NCI-H2171 treated with DMSO at 0.1 percent for 48 hours (cell line): ENCODE measurements at places on chromosomes 12 and 14.

GRCh38 chr12:40762072-40762471 is 69.8 kb downstream of the CNTN1 start:
- no peak for DNase-seq

- DNase-seq: no peak
Observed at GRCh38 chr12:4386801-4387200, 7.3 kb upstream of the FGF23 start.

DNA sequence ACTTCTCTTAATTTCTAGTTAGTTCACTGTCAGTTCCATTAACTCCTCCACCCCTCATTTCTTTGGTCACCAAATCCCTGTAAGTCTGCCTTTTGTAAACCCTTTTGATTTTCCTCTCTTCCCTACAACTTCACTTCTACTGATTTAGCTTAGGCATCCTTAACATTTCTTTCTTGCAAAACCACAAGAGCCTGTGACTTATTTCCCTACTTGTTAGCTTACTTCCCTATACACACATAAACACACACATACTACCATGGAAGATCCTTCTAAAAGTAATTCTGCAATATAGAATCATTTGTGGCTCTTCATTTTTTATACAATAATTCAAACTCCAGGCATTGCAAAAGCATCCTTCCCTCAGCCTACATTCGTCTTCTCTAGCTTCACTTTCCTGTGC is 494.3 kb upstream of the USP15 start:
- no peak for DNase-seq

DNA sequence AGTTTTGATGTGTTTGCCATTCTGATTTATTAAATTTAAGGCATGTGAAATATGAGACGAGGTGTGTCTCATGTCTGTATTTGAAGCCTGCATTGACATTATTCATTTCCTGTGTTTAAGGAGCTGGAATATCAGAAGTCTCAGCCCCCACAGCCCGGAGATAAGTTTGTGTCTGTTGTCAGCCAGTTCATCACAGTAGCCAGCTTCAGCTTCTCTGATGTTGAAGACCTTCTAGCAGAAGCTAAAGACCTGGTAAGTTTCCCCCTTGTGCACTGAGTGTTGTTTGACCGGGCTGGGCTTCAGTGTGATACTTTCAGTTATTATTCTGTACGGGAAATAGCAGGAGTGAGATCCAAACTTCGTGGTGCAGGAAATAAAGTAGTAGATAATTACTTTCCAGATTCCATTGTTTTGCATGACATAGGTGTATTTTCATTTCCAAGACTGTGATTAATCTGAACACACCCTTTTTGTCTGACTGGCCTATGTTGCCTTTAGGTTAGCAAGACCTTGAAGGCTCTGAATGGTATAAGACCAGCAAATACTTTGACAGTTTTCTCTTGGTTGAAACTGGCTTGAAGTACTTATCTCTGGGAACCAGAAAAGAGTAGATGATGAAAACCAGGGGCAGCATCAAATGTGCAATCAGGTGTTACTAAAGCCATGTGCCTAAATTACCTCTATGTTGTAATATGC is 101.5 kb downstream of the GPR135 start:
- no peak for DNase-seq

DNA sequence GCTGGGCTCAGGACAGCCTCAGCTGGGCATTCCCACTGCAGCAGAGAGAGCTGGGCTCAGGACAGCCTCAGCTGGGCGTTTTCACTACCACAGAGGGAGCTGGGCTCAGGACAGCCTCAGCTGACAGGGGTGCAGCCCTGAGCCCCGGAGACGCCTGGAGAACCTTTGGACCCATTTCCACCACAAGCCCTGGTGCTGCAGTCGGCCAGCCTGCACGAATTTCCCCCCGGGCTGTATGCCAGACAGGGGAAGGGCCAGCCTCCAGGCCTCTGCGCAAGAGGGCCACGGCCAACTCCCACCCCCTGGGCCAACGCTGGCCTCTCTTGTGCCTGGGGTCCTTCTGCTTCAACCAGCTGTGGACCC is 2.6 kb upstream of the C14orf180 start:
- no peak for DNase-seq

- no peak for DNase-seq
Observed at GRCh38 chr14:35331605-35332516, 39.7 kb downstream of the PSMA6 start.

DNA sequence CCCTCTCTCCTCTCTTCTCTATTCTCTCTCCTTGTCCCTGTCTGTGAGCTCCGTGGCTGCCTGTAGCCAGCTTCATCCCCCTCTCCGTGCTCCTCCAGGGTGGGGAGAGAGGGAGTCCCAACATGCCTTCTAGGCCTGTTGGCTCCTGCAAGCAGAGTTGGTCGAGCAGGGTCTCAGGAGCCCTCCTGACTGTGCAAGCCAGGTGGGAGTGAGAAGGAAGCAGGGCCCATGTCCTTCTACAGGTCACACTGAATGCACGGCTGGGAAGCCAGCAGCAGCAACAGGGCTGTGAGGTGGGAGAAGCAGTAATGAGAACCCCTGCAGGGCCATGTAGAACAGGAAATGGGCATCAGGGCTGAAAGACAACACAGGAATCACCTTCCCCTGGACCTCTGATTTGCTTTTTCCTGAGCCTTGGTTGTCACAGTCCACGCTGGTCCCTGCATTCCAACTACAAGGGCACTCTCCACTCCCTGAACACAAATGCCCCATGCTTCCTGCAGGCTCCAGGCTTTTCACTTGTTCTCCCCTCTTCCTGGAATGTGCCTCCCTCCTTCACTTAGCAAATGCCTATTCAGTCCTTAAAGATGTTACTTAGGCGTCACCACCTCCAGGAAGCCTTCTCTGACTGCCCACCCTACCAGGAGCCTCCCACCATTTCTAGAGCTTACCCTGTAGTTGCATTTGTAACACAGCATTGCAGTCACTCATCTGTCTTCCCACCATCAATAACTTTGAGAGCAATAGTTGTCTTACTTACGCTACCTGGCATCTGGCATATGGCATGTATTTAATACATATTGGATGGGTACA is 51.2 kb downstream of the TSPAN11 start:
- no peak for DNase-seq

GRCh38 chr12:131091976-131092691 is 138.4 kb downstream of the ADGRD1 start:
- DNase-seq: no peak

GRCh38 chr14:75723716-75724115 is 62.7 kb downstream of the TTLL5 start:
- DNase-seq: no peak

GRCh38 chr12:76180401-76181277 is 96.2 kb upstream of the NAP1L1 start:
- DNase-seq: no peak

DNA sequence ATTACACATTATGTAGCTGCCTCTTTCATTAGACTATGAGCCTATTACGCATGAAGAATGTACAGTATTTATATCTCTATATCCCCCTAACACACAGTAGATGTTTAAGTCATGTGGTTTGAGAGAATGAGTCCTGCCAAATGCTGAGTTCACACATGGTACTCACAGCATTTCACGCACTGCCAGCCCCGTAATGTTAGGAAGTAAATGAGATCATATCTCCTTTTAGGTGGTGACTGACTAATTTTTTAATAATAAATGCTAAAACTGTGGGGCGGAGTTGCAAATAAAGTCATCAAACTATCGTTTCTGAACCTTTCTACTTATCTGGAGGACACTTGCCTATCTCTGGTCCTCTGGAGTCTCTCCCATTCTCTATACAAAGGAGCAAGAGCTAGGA is 343.8 kb downstream of the ADAMTS20 start:
- no peak for DNase-seq

- DNase-seq: no peak
Observed at GRCh38 chr12:93780101-93780641, 103.0 kb downstream of the CRADD start.

GRCh38 chr12:30268041-30268440 is 427.6 kb downstream of the IPO8 start:
- no peak for DNase-seq

DNA sequence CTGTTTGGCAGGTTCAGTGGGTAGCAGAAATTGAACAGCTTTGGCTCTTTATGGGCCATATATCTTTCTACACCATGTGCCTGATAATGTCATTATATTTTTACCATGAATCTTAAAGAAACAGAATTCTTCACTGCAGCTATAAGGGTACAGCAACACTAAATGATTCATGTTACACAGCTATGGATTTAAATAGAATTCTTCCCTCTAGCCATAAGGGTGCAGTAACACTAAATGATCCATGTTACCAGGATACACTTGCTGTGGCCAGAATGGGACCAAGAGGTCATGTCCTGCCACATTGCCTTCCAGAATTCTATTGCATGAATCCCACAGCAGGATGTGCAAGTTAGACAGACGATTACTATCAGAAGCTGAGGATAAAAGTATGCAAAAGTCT is 603.9 kb downstream of the FSCB start:
- DNase-seq: no peak

GRCh38 chr14:60815371-60815770 is 80.8 kb downstream of the MNAT1 start:
- no peak for DNase-seq

DNA sequence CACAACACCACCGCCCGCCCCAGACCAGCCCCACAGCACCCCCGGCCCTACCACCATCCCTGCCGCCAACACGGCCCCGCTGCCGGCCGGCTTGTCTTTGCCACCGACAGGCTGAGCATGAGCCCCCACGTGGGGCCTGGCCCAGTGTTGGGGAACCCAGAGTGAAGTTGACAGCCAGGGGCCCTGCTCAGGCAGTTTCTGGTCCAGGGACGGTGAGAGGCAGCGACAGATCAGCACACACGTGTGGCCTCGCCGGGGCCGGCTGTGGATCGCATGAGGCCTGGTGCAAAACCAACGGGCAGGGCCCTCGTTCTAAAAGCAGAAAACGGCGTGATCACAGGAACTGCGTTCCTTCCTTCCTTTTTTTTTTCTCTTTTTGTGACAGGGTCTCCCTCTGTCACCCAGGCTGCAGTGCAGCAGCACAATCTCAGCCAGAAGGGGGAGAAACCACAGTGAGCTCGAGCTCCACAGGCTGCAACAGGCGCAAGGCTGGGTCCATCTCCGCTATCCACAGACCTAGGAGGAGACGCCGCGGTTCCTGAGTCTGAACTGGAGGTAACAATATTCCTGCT is 50.5 kb upstream of the FBRSL1 start:
- no peak for DNase-seq

DNA sequence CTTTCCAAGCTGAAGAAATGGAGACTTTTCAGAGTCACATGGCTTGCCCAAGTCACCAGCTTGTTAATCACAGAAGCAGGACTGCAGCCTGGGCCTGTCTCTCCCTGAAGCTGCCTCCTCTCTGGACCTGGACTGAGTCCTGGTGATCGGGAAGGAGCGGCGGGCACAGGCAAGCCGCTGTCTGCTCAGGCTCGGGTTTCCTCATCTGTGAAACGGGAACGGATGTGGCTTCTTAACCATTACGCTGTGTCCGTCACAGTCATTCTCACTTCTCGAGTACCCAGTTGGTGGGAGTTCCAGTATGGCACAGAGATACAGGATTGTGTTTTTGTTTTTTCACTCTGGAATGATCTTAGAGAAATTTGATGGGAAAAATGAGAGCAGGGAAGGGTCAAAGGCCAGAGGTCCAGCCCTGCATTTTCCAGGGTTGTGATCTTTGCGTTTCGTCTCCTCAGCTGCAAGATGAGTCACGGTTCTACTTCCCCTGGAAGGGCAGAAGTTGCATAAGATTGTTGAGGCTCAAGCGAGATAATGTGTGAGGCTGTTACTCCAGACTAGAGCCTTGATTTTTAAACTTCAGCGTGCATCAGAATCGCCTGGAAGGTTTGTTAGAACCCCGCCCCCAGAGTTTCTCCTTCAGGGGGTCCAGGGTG is 7.6 kb upstream of the LRTM2 start:
- no peak for DNase-seq

DNA sequence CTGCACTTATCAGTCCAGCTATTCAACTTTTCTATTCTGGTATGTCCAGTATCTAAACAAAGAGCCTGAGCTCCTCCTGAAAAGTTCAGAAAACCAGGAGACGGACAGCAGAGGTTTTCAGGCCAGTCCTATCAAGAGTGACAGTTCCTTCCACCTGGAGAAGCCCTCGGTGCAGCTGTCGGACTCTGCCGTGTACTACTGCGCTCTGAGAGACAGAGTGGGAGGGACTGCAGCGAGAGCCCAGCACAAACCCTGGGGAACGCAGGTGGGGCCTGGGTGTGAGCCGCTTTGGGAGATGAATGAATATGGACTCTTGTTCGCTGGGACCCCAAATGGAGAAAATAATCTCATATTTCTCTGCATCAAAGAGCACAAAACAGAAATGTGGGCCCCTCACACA is 329.8 kb upstream of the OR4E1 start:
- no peak for DNase-seq

DNA sequence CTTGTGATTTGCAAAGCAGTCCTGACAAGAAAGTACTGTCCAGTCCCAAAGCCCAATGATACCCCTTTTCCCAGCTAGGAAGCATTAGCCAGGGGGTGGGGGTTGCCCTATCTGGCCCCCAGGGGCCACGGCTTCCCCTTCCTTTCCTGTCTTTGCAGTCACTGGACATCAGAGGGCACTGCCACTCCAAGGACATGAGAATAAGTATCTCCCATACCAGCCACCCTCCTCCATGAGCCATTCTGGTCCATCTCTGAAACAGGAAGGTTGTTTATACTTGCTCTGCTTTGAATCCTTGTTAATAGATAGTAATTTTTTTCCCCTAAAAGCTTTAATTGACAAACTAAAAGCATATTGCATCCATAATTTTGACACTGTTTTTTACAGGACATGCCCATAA is 29.7 kb downstream of the RBM19 start:
- no peak for DNase-seq

GRCh38 chr12:107360033-107360432 is 266.7 kb upstream of the CRY1 start:
- no peak for DNase-seq

DNA sequence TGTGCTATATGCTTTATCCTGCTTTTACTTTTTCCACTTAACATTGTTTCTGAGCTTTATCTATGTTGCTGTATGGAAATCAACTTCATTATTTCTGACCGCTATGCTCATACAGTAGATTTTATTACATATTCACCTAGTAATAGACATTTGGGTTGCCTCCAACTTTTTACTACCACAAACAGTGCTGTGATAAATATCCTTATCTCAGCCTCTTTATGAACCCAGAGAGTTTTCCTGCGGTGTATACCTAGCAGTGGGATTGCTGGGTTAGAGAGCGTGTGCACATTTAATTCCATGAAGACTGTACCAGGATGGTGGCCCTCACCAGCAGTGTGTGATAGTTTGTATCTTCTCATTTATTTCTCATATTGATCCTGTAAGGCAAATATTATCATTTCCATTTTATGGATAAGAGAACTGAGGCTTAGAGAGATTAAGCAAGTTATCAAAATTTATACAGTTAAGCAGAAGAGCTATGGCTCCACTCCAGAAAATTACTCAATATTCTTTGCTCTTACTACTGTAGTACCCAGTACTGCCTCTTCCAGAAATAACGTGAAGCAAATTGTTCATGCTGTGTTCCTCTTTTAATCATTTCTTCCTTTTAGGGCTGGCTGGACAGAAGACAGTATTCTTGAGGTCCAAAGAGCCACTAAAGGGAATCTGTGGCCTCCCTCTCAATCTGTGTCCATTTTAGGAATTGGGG is 26.3 kb upstream of the CISTR start:
- DNase-seq: no peak

- no peak for DNase-seq
Observed at GRCh38 chr12:67439611-67440010, 170.5 kb downstream of the CAND1 start.
